ENCODE measurements at places on chromosomes 3 and 15.

GRCh38 chr3:85270488-85270887 is 311.7 kb downstream of the CADM2 start:
- DNase-seq, result no peak

- DNase-seq, result no peak
Measured at GRCh38 chr3:41267975-41268640, 68.8 kb downstream of the CTNNB1 start.

- DNase-seq, result peak; percentile 14
Measured at GRCh38 chr3:169659820-169660674, 3.5 kb downstream of the MECOM start.

DNA sequence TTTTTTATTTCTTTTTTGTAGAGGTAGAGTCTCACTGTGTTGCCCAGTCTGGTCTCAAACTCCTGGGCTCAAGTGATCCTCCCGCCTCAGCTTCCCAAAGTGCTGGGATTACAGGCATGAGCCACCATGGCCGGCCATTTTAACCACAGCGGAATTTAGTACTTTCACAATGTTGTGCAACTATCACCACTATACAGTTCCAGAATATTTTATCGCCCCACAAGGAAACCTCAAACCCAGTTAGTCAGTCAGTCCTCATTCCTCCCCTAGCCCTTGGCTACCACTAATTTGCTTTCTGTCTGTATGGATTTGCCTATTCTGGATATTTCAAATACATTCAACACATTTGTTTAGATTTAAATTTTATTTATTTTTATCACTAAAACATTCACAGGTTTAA is 15.5 kb upstream of the HOMER2 start:
- no peak for DNase-seq

- no peak for DNase-seq
Measured at GRCh38 chr3:188396900-188397299, 242.9 kb downstream of the LPP start.

GRCh38 chr3:194623449-194624290 is 9.5 kb downstream of the TMEM44 start:
- no peak for DNase-seq

GRCh38 chr15:36403351-36403750 is 176.1 kb upstream of the CDIN1 start:
- no peak for DNase-seq

- DNase-seq, result peak; percentile 24
Measured at GRCh38 chr3:55487381-55488241, 505 bp upstream of the WNT5A start.

All from frontal cortex (tissue), 4 donors.